Sciatic nerve (tissue), 2 donors: ENCODE measurements at places on chromosomes 4 and X. TPM values are rescaled to one million over a fixed set of nuclear protein-coding genes. Genes with fewer than 3 reads are reported as not detected.

GRCh38 chr4:108181704-108182103 is 13.0 kb upstream of the LEF1 start:
- no peak for DNase-seq

DNA sequence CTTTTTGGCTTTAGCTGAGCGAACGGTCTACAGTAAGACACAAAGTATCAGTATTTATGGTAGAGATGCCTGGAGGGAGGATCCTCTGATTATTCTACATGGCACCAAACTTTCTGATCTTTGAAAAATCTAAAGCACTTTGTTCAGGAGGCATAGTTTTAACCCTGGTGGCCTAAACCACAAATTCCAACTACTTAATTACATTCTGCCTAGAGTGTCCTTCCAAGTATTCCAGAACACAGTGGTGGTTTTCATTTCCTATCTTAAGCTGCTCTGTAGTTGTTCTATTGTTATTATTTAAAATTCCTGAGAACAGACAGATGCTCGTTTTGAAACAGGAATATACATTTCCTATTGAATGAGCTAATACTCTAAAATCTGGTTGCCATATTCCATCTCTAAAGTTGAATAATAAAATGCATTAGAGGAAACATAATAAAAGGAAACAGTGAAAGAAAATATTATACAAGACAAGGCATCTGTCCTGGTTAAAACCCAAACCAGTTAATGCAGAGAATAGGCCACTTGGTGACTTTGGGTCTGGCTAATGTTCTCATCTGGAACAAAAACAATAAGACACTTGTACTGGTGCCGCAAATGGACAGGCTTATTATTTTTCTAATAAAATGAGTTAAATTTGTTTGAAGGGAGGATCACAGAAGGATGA is 657.4 kb downstream of the SPRY1 start:
- DNase-seq, result no peak

- DNase-seq, result no peak
Measured at GRCh38 chr4:142040043-142040442, 403.7 kb downstream of the IL15 start.

- DNase-seq, result no peak
Measured at GRCh38 chr4:138673053-138673452, 342.5 kb upstream of the NOCT start.

DNA sequence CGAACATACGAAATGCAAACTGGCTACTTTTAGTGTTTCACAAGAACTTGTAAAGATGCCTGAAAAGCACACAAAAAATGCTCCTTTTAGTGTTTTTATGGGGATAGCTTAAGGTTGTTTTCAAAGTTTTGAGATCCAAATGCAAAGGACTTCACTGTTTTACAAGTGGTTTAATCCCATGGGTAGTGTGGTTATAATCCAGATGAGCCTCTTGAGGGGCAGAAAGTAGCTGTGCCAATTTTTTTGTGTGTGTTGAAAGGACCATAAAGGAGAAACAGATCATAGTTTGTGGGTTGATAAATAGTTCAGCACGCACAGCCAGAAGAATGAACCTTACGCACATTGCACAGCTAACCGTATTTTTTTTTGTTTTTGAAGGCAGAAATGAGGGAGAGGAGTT is 126.9 kb upstream of the GIMD1 start:
- DNase-seq, result no peak

DNA sequence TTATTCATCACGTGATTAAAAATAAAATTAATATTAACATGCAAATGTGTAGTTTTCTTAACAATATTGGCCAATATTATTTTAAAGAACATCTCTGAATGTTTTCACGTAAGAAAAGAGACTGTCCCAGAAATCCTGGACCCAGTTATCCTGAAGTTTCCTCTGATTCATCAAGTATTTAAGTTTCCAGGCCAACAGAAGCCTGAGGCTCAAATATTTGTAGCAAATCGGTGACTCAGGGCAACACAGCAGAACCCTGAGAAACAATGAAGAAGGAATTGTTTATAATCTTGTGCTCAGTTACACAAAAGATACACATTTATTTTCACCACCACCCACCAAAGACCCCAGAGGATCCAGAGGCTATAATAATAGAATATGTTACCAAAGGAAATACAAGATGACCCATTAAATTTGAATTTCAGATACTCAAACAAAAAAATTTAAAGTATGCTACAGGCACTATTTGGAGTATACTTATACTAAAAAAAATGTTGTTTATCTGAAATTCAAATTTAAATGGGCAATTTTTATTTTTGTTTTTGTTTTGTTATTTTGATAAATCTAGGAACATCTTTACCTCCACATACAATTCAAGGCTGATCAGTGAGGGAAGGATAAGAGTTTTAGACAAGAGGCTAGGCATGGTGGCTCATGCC is 33.9 kb upstream of the SLC7A11 start:
- DNase-seq, result no peak

GRCh38 chr4:35491093-35491492 is 753.2 kb downstream of the ARAP2 start:
- DNase-seq, result no peak

- no peak for DNase-seq
Measured at GRCh38 chr4:20331642-20332041, 79.9 kb downstream of the SLIT2 start.

GRCh38 chr4:39227906-39228305 is 45.6 kb downstream of the WDR19 start:
- no peak for DNase-seq

DNA sequence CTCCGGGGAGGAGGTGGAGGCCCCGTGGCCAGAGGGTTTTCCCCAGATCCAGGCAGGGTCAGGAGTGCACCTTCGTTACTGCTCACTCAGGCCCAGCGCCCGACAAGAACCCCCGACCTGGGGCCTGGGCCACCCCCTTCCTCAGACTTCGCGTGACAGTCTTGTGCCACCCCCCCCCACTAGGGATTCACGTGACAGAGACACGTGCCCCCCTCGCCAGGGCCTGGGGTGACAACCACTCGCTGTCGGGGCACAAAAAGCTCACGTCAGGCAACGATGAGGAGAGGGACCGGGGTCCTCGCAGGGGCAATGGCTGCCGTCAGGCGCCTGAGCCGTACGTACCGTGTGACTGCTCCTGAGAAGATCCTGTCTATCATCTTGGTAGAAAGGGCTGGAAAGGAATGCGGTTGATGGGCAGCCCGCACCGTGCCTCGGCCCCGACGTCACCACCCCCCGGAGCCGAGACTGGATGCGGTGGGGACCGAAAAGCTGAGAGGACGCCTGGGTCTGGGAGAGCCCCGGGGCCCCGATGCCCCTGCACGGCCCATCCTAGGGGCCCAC is 23.0 kb upstream of the GTPBP6 start:
- peak; percentile 52 for DNase-seq

GRCh38 chrX:141879616-141880015 is 24.1 kb upstream of the MAGEC1 start:
- DNase-seq, result no peak

GRCh38 chr4:137375111-137375850 is 157.0 kb downstream of the PCDH18 start:
- DNase-seq, result no peak

GRCh38 chrX:38183596-38183995 is 37.1 kb downstream of the SRPX start:
- no peak for DNase-seq

DNA sequence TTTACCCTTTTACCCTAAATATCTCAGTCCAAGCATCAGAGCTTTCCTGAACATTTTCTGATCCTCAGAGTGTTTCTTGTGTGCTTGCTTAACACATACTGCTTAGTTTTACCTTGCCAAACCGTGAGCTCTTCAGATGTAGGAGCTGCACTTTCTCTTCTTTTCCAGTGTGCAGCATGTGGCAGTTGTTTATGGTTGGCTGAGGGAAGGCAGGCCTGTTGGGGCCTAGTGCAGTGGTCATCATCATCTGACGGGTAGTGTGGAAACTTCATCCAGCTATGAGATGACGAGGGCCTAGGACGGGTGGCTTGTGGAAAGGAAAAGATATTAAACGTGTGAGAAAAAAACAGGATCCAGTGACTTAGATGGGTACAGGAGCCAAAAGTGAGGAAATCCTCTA is 21.5 kb downstream of the VBP1 start:
- DNase-seq, result no peak

NPY1R gene
- 4.3 TPM for total RNA-seq

CCSER1 gene
- 9.0 TPM for total RNA-seq

NAP1L3 gene
- 5.5 TPM for total RNA-seq

SLC34A2 gene
- total RNA-seq, result 2.5 TPM

HAND2 gene
- 0.27 TPM for total RNA-seq

KLHL15 gene
- 7.9 TPM for total RNA-seq

GIMD1 gene
- not detected for total RNA-seq

RBM47 gene
- 21.0 TPM for total RNA-seq

BLTP1 gene
- total RNA-seq, result 134 TPM

SAP30 gene
- 15.4 TPM for total RNA-seq
